ENCODE measurements at places on chromosomes 1 and 21.
A peak's percentile ranks its signal among the peaks of the same experiment; 100 is the strongest.

DNA sequence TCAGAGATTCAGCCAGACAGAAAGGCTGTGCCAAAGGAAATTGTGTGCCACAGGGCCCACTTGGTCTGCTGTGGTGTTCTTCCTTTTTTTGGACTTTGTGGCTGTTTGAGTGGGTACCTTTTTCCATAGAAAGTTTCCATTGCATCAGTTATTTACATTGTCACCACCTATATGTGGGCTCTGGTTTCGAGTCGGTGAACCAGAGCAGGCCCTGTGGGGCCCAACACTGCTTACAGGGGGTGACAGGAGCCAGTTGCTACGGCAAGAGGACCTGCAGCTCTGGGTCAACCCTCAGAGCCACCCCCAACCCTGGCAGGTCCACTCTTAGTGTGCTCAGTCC lies 157.0 kb upstream of the EDN2 start:
- DNase-seq: no peak

GRCh38 chr21:37431243-37431642 lies 64.7 kb downstream of the DYRK1A start:
- DNase-seq: no peak

DNA sequence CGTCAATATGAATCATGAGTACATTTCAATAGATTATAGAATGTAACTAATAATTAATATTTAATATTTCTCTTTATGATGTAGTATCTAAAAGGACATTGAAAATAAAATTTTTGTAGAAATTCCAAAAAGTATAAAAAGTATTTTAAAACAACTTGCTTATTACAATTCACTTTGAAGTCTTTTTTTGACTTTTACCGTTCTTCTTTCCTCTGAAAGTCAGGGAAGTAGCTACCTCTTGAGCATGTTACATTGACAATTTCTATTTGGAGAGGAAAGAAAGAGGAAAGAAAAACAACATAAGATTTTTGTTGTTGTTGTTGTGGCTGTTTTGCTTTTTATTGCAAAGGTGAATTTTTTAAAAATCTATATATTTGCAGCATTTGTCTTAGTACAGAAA lies 1.3 kb downstream of the PTPRC start:
- no peak for DNase-seq

GRCh38 chr21:16588433-16588860 lies 858.7 kb downstream of the USP25 start:
- DNase-seq: peak; percentile 94

- no peak for DNase-seq
Measured at GRCh38 chr1:58477390-58477789, 69.1 kb downstream of the OMA1 start.

DNA sequence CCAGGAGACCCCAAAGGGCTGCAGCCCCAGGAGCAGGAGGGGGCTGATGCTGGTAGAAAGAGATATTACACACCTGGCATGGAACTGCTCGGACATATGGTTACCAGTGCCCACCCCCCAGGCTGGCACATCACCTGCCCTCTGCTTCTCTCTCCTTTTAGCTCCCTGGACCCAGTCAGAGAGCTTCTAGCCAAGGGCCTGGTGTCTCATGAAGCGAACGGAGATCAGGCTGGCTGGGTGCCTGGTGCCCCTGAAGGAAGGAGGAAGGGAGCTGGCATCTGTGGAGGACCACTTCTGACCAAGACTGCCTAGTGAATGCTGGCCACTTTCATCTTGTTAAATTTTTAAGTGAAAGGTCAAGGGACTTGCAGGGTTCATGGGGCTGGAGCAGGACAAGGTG lies 53.1 kb downstream of the FOXO6 start:
- no peak for DNase-seq

DNA sequence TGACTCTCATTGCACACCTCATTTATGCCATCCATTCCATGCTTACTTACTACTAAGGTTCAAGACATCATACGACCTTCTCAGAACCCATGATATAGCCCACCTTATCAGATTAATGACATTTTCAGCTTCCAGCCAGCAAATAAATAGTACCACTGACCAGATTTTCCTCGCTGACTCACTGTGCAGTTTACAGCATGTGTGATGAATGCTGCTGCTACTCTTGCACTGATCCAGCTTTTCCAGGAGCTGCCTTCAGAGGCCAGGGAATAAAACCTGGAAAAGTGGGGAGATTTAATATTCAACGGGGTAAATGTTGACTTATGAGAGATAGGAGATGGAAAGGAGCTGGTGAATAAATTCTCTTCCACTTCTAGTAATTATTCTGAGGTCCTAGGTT lies 247.1 kb downstream of the COL11A1 start:
- DNase-seq: no peak

Measured in choroid plexus epithelial cell (primary cell).